Renal cortex interstitium (tissue), 15 donors: ENCODE measurements at places on chromosomes 12 and 14. TPM values are rescaled to one million over a fixed set of nuclear protein-coding genes. Genes with fewer than 3 reads are reported as not detected.

The ACRBP gene
- polyA plus RNA-seq, result 4.9 TPM

- DNase-seq, result no peak
Observed at GRCh38 chr12:81872400-81872799, 113.2 kb upstream of the PPFIA2 start.

DNA sequence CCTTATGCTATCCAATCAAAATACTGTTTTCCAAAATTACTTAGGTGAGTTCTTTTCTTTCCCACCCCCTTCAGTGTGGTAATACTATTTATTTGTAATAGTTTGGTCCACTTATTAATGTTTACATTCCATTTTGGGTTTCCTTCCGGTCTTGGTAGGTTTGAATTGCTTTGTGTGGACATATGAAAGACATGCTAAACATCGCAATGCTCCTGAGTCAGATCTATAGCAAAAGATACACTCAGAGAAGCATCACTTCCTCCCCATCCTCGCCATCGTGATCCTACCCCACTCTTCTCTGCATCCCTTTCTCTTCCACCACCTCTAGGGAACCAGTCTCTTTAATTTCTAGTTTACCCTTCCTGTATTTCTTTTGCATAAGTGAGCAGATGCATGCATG lies 30.0 kb downstream of the TUNAR start:
- no peak for DNase-seq

- no peak for DNase-seq
Observed at GRCh38 chr12:109760031-109760929, 46.7 kb downstream of the FAM222A start.

DNA sequence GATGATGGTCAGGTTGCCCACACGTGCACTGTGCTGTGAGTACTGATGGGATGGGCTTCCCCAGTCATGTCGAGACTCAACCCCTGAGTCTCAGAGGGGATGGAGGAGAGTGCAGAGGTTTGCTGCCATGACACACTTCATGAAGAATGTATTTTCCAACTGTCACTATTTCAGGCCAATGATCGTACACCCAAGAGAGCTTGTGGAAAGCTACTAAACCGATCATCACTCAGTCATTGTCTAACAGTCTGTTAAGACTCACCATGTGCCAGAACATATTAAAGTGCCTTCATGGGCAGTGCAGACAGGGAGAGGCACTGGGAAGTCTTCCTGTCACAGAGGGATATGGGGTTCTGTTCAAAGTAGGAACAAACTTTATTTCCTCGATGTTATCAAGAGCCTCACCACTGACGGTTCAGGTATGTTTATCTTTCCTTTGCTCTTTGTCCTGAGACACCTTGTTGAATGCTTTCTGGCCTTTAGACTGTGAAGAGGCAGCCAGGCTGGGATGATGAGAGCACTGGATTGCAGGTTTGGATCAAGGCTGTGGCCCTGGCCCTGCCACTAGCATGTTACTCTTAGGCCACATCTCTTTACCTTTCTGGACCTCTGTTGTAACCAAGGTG lies 41.6 kb upstream of the NTF3 start:
- no peak for DNase-seq
